ENCODE measurements at places on chromosomes 7 and 10. TPM values are rescaled to one million over a fixed set of nuclear protein-coding genes. Genes with fewer than 3 reads are reported as not detected.

The PPRC1 gene
- total RNA-seq, result 56.9 TPM

GRCh38 chr10:77983384-77984341, 45.7 kb downstream of the POLR3A start:
- peak overlapping the region; percentile 26 for H3K27ac ChIP-seq
- H3K4me1 ChIP-seq, result peaks cover 12% of the 10 kb centered on the region
- no peaks in the 10 kb centered on the region for H3K27me3 ChIP-seq
- peaks cover 78% of the 10 kb centered on the region for H3K36me3 ChIP-seq
- no peak overlapping the region for H3K4me3 ChIP-seq
- DNase-seq, result peak; percentile 71

- DNase-seq, result no peak
- H3K4me1 ChIP-seq, result no peaks in the 10 kb centered on the region
- no peak overlapping the region for H3K4me3 ChIP-seq
- H3K36me3 ChIP-seq, result no peaks in the 10 kb centered on the region
- H3K27me3 ChIP-seq, result no peaks in the 10 kb centered on the region
These were observed 251.3 kb upstream of the CHRM2 start for GRCh38 chr7:136617176-136617575.

DNA sequence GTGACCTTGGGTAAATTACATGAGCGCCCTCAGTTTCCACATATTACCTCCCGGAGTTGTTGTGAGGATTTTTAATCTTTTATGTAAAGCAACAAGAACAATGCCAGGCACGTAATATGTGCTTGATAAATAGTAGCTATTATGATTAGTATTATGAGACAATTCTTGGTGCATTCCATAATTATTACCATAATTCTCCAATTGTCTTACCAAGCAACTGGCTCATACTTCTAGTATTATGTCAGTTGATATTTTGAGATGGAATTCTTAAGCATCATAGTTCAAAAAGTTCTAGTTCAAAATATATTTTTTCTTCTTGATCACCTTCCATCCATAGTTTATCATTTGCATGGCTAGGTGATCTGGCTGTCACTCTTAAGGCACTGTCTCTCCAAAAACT, 259.0 kb downstream of the BBS9 start:
- H3K4me3 ChIP-seq, result no peak overlapping the region
- peak; percentile 2 for DNase-seq
- H3K4me1 ChIP-seq, result no peaks in the 10 kb centered on the region
- H3K27ac ChIP-seq, result no peak overlapping the region
- no peaks in the 10 kb centered on the region for H3K27me3 ChIP-seq

GRCh38 chr10:11469575-11470391, 141.7 kb downstream of the USP6NL start:
- peaks cover 7% of the 10 kb centered on the region for H3K4me1 ChIP-seq
- DNase-seq, result no peak
- H3K4me3 ChIP-seq, result no peak overlapping the region
- H3K27me3 ChIP-seq, result no peaks in the 10 kb centered on the region
- H3K36me3 ChIP-seq, result no peaks in the 10 kb centered on the region

DNA sequence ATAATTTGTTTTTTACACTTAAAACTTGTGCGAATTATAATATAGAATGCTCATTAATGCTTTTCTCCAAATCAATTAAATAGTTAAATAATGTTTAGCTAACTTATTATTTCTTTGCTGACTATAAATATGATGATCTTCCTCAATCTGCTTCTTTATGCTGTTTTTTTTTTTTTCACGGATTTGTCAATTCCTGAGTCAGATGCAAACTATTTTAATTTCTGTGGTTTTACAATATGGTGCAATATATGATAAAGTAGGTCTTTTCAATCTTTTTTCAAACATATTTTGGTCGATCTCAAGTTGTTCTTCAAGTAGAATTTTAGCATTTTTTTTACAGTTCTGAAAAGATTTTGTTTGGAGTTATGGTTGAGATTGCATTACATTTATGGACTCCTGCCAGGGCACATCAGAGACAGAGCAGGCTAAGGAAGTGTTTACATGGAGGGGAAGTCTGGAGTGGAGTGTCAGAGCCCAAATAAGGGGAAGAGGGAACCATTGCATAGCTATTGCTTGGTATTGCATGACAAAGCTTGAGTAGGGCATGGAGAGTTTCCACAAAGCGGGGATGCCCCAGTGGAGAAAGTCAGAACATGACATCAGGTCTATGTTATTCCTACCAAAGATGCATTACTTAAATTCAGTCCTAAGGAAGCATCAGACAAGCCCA, 204.4 kb downstream of the OTUD1 start:
- H3K4me1 ChIP-seq, result no peaks in the 10 kb centered on the region
- H3K36me3 ChIP-seq, result no peaks in the 10 kb centered on the region
- H3K4me3 ChIP-seq, result no peak overlapping the region
- DNase-seq, result no peak
- H3K27me3 ChIP-seq, result no peaks in the 10 kb centered on the region

DNA sequence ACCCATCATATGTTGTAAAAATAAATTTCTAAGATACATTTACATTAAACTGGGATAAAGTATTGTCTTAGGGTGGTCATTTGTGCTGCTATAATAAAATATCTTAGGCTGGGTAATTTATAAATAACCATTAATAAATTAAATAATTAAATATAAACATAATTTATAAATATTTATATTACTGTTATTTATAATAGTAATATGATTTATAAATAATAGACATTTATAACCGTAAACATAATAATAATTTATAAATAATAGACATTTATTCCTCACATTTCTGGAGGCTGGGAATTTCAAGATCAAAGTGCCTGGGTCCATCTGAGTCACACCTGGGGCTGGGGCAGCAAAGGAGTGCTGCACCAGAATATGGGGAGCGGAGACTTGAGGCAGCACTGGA, 31.1 kb downstream of the ZWINT start:
- no peak overlapping the region for H3K4me3 ChIP-seq
- H3K36me3 ChIP-seq, result no peaks in the 10 kb centered on the region
- no peak for DNase-seq

Measured in astrocyte (in vitro differentiated cells and primary cell).